ENCODE measurements at places on chromosomes 1 and 21.

DNA sequence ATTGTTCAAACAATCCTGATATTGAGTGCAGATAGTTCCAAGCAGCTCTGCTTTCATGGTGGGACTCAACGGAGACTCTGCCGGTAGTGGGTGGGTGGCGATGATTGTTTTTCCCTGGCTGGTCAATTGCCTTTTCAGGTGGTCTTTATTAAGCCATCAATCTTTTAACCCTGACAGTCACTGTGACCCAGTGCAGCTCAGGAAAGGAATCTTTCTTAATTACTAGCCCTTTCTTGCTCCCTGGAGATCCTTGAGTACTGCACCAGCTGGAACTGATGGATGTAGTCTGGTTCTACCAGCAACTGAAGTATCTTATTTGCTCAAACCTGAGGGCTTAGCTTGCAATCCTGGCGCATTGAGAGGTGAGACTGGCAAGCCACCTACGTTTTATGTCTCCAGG lies 196.4 kb downstream of the PLPP3 start:
- no peak for DNase-seq

DNA sequence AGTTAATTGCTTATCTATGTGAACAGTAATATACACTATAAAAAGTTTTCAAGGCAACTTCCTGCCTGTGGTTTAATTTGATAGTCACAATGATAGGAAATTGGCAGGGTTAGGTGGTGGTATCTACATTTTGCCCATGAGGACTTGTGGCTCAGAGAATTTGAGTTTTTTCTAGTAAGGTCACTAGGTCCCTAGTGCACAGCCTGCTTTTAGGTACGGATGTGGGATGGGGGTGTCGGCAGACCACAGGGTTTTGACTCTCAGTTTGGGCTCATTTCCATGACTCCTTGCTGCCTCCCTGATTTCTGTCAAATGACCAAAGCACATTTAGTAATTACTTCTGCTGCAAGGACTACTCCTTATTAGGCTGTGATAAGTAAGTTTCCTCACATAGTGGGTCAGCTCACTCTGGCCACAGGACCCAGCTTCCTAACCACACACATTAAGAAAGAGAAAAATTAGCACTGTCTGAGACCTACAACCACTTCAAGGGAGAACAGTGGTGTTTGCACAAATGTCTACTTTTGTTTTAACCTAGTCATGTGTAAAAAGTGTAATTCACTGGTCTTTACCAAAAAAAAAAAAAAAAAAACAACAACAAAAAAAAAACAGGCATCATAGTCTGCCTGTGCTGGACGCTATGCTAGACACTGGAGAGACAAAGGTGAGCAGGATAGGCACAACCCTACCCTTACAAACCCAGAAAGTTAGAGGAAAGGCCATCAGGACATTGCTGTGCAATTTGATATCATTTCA lies 43.7 kb downstream of the MRPL39 start:
- no peak for DNase-seq

- no peak for DNase-seq
Observed at GRCh38 chr1:114341856-114342255, 169.1 kb downstream of the TRIM33 start.

DNA sequence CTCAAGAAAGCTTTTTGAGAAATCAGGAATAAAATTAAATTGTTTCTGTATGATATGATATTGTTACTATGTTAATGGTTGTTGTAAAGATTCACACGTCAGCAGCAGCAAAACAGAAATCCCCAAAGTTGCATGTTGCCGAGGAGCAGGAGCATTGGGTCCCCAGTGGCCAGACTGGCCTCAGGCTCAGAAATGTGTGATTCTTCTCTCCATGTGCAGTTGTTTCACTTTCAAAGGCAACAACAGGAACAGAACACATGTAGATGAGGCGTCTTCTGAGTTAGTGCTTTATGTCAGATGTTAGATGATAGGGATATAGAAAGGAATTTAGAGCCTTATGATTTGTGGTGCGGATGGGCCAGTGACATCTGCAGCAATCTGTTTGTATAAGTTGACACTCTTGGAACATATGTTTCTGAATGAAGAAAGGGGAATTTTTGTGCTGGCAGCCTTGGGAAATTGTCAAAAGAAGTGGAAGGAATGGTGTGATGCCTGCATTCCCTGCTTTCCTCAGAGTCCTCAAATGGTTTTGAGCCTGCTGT lies 2.1 kb upstream of the TTLL7 start:
- no peak for DNase-seq

- no peak for DNase-seq
Observed at GRCh38 chr1:184486761-184487445, 100.1 kb downstream of the C1orf21 start.

DNA sequence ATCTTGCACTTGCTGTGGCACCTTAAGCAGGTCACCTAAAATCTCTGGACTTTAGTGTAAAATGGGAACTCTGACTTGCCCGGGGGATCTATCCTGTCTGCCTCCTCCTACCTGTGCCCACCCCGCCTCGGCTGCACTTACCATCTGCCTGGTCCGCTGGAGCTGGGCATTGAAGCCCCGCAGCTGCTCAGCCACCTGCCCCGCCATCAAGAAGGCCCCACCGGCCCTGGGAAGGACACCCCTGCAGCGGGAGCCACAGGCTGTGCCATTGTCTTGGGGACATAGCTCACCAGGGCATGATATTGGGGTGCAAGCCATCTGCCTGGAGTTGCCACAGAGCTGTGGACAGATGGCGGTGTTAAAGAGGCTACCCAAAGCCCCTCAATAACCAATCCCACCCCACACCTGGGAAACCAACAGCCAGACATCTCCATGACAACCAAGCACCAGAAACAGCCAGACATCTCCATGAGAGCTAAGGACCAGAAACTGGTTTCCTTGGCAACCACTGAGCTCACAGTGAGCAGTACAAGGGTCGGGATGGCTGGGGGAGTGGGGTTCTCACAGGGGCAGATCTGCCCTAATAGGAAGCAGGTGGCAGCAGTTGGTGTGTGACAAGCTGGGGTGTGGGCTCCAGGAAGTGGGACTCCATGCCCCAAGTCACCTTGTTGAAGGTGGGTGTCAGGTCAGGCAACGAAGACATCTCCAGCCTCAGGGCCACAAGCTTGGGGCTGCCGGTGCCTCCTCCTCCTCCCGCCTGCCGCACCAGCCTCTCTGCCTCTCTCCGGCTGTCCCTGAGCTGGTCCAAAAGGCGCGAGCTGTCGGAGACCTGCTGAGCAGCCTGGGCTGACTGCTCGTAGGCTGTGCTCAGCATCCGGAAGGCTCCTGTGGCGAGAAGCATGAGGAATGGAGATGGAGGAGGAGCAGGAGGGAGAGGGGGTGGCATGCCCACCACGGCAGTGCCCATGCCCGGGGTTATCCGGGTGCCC lies 29.1 kb downstream of the LAMB3 start:
- no peak for DNase-seq

GRCh38 chr1:118898712-118899111 lies 89.4 kb downstream of the TBX15 start:
- DNase-seq = no peak

DNA sequence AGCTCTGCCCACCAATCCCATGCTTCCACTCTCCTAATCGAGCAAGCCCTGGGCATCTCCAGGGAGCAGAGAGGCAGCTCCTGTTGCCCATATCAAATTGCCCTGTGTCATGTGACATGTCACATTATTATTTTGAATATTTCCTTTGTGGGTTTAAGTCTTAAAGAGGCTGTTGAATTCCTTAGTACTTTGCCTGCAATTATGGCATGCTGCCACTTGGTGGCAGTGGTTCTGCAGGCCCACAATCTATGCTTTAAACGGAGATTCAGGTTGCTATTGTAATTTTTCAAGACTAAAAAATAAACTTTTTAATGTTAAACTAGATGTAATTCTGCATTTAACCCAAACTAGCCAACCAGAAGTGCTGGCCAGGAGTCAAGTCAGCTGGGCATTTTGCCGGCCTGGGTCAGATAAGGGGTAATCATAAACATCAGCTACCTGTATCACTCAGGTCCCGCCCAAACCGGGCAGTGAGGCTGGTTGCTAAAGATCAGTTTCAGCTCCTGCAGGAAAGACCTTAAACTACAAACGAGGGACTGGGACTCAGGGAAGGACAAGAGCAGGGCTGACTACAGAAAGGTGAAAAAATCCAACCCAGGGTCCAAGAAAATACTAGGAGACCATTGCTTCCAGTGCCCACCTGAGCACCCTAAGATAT lies 37.3 kb upstream of the ARHGEF16 start:
- DNase-seq = no peak

GRCh38 chr1:41523071-41523470 lies 38.6 kb upstream of the EDN2 start:
- DNase-seq = no peak

DNA sequence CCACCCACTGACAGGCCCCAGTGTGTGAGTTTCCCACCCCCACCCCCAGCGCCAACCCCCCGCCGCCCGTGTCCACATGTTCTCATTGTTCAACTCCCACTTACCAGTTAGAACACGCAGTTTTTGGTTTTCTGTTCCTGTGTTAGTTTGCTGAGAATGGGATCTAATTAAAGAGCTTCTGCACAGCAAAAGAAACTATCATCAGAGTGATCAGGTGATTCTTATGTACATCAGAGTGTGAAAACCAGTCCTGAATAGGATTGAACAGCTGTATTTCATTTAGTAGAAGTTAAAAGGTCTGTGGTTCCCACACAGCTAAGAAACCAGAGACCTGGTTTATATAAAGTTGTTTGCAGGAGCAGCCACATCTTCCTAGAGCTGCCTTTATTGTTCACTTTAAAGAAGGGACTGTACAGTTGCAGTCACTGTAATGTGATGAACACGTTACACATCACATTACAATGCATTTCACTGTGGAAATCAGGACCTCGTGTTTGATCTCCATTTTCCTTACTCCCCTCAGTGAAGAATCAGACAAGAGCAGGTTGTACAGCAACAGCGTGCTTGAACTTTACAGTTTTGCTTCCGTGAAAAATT lies 1.2 kb downstream of the GBP6 start:
- DNase-seq = no peak

- no peak for DNase-seq
Observed at GRCh38 chr1:110585481-110585880, 20.7 kb downstream of the KCNA2 start.

GRCh38 chr1:182015360-182015759 lies 46.2 kb downstream of the ZNF648 start:
- no peak for DNase-seq

- no peak for DNase-seq
Observed at GRCh38 chr1:79128722-79129121, 122.2 kb upstream of the ADGRL4 start.

DNA sequence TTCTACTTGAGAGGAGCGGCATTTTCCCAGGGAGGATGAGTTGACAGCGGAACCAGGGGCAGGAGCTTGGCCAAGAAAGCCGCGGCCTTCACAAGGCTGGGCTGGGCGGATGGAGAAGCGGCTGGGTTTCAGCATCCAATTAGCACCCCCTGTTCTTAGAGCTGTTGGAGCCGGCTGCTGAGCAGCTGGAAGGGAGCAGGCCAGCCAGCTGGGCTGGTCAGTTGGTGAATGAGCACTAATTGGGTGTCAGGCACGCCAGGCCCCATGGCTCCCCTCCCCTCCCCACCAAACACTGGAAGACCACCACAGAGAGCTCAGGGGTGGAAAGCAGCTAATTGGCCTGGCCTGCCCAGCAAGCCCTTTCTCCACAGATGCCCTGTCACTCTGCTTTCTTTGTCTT lies 245.6 kb downstream of the RRAGC start:
- no peak for DNase-seq

DNA sequence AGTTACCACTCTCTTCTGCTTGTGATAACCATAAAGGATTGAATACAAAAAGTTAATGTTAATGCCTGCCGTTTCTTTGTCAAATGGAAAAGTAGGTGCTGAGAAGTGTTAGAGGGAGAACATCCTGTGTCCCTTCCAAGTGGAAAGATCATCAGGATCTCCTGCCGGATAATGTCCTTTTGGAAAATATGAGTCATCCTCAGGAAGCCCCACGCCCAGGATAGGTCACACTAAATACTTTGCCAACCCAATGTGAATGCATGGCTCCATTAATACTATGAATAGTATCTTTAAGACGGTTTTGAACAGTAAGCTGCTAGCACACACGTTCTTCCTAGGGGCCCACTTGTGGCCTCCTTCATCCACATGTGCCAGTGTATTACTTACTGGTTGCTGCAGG lies 279.5 kb downstream of the ZNF326 start:
- no peak for DNase-seq

DNA sequence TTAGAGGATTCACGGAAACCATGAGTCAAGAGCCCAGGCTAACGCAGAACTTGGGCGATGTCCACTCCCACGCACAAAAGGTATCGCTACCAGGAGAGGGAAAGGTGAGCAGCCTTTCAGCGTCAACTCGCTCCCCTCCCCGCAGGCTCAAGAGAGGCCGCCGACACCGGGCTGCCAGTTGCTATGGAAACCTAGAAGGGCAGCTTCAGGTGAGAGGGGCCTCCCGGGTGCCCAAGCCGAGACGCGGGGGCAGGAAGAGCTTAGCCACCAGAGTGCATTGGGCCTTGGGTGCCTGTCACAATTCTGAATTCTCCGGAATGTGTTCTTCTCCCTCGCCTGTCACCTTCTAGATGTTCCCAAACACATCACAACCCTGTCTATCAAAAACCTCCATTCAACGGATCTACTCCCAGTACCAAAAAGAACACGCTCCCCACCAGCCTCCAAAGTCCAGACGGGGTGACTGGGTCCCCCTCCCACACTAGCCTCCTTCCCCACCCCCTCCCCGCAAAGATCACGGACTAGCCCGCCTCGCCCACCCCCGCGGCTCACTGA lies 694 bp downstream of the MEAF6 start:
- peak; percentile 37 for DNase-seq

DNA sequence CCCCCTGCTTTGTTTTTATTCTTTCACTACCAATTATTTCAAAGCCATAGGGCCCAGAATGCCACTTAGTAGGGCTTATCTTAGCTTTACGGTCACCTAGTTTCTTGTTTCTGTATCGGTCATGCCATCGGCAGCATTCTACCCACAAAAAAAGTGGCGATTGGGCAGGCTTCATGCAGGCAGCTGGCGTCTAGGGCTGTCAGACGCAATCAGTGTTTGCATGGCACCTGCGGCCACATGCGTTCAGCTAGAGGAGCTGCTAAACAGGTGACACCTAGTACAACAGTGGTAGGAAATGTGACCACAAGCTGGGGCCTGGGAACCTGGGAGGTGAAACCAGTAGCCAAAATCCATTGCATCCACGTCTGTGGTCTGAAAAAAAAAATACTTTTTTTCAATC lies 262.7 kb downstream of the PBX1 start:
- no peak for DNase-seq

- no peak for DNase-seq
Observed at GRCh38 chr1:154960446-154961136, 991 bp downstream of the PYGO2 start.

DNA sequence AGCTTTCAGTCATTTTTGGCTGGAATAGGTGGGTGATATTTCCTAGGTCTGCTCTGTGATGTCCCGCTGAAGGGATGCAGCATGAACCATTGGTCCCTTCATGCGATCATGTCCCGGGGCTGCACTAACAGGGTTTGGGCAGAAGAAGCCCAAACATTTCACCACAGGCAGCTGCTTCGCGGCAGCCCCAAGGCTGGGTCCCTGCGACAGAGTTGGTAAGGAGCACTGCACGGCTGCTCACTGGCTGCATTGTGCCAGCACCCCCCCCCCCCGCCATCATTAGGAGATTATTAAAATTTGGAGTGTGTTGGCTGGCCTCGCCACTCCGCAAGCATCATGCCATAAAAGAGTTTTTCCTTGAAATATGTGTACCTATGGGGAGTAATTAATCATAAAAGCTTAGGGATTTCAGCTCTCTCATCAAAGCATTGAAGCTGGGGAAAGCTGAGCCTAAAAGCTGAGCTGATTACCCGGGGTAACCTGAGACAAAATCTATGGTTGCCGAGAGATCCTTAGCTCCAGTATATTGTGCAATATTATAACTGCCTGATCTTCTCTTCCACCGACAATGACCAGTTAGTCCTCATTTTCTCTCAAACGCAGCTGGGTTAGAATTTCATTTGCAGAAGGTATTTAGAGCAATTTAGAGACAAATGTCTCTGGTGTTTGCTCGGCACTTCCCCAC lies 62.5 kb downstream of the PEX14 start:
- no peak for DNase-seq

- DNase-seq = no peak
Observed at GRCh38 chr1:195511501-195511900, 1096.7 kb downstream of the KCNT2 start.

All from endothelial cell (in vitro differentiated cells).